Cerebellar cortex (tissue), 1 donor: ENCODE measurements at places on chromosomes 3 and 15.
A peak's percentile ranks its signal among the peaks of the same experiment; 100 is the strongest.

DNA sequence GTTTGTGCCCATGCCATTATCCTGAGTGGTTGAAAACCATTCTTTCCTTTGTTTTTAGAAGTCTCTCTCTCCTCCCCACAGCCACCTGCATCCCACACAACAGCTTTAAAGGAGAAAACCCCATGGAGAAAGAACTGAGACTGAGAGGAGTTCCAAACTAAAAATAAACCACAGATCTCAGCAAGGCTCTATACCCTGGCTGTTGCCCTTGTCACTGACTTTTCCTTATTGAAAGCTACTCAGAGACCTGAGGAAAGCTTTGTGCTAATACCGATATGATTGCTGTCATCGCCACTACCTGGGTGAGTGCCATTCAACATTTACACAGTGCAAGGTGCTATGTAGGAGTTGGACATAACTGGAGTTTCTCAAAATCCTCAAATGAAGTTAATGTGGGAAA is 55.5 kb upstream of the RASGRP1 start:
- DNase-seq, result peak; percentile 79

GRCh38 chr3:141257961-141258360 is 26.3 kb downstream of the PXYLP1 start:
- DNase-seq, result no peak

GRCh38 chr3:152518346-152518745 is 249.6 kb downstream of the MBNL1 start:
- DNase-seq, result no peak

DNA sequence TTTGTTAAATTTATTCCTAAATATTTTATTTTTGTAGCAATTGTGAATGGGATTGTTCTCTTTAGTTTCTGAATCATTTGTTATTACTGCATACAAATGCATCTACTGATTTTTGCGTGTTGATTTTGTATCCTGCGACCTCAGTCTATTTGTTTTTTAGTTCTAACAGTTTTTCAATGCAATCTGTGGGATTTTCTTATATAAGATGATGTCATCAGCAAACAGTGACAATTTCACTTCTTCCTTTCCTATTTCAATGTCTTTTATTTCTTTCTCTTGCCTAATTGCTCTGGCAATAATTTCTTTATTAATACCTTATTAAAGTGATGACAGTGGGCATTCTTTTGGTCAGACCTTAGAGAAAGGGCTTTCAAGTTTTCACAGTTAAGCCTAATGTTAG is 48.0 kb upstream of the CBLB start:
- DNase-seq, result no peak

DNA sequence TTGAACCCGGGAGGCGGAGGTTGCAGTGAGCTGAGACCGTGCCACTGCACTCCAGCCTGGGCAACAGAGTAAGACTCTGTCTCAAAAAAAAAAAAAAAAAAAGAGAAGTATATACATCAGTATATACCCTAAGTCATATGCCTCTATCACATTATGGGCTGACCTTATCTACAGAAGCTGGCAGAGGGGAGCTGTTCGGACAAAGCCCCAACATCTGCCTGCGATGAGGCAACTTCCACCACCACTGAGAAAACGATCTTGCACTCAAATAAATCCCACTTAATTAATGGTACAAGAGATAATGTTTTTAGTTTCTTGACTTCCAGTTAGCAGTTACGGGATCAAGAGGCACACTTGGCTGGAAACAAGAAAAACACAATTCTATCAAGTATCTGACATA is 2.2 kb downstream of the GLT8D1 start:
- DNase-seq, result no peak

- no peak for DNase-seq
Observed at GRCh38 chr3:26368312-26368711, 254.3 kb upstream of the LRRC3B start.

GRCh38 chr3:141087076-141087777 is 36.1 kb downstream of the SPSB4 start:
- DNase-seq, result no peak

- no peak for DNase-seq
Observed at GRCh38 chr3:161413855-161414210, 42.5 kb upstream of the SPTSSB start.

- DNase-seq, result no peak
Observed at GRCh38 chr3:21509731-21510470, 241.1 kb downstream of the ZNF385D start.

GRCh38 chr15:57259568-57260040 is 116.7 kb upstream of the CGNL1 start:
- no peak for DNase-seq

DNA sequence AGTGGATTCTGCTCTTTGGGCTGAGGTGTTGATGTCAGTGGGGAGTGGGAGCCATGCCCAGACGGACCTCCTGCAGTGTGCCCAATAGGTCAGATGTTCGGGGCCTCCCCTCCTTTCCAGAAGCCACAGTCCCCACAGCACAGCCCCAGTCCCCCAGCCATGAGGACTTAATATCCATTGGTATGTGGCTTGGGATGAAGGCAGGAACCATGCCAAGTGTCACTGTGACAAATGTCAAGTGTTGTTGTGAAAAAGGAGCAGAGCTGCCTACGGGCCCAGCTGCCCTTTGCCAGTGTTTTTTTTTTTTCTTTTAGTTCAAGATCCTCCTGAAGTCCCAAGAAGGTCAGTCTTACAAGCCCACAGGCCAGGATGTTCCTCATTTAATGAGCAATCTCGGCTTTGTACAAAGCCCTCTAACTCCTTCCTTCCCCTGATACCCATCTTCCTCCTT is 12.2 kb downstream of the SEMA3G start:
- no peak for DNase-seq

- DNase-seq, result no peak
Observed at GRCh38 chr3:11622586-11623550, 20.8 kb downstream of the VGLL4 start.

GRCh38 chr3:141441381-141442364 is 45.2 kb upstream of the RASA2 start:
- DNase-seq, result peak; percentile 43

DNA sequence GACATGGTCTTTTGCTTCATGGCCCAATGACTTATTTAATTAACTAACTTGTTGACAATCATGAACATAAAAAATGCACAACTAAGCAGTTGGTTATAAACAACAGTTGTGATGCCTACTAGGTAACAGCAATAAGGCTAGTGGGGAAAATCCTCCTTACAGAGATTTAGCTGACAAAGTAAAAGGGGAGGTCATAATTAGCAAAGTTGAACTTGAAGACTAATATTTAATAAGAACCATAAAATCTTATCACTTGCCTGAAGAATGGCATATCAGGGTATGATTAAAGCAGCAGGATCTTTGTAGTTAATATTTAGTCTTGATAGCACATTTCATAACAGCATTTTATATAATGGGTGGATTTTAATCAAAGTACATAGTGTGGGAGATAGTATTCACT is 84.2 kb downstream of the MME start:
- DNase-seq, result no peak

GRCh38 chr15:99592145-99592791 is 26.5 kb downstream of the MEF2A start:
- no peak for DNase-seq

- no peak for DNase-seq
Observed at GRCh38 chr3:11624161-11624560, 19.6 kb downstream of the VGLL4 start.

DNA sequence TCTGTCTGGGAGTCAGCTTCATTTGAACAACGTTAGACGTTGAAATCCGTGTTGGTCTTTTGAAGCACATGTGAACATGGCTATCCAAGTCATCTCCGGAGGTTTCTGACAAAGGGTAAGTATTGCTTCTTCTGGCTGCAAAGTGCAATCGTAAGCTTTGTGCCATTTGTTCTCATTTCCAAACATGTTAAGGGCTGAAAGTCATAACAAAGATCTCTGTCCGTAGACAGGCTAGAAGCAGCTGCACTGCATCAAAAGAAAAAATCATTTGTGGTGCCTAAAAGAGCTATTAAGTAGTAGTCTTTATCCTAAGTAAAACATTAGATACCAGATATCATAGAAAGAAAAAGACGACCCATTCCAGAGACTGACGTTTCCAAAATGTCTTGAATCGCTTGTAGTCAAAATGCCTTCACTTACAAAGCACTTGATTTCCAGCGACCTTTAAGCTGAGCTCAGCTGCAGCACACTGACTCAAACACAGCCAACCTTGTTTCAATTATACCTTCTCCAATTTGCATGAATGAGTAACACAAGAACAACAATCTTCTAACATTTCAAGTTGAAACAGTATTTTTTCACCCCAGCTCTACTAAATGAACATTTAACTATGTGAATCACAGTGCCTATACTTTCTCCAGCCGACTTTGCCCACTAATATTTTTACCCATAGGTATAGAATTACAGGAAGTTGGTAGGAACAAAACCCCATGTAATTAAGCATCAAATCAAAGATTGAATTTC is 76.6 kb downstream of the NEDD4 start:
- no peak for DNase-seq

GRCh38 chr15:76032046-76032445 is 19.8 kb upstream of the NRG4 start:
- no peak for DNase-seq

DNA sequence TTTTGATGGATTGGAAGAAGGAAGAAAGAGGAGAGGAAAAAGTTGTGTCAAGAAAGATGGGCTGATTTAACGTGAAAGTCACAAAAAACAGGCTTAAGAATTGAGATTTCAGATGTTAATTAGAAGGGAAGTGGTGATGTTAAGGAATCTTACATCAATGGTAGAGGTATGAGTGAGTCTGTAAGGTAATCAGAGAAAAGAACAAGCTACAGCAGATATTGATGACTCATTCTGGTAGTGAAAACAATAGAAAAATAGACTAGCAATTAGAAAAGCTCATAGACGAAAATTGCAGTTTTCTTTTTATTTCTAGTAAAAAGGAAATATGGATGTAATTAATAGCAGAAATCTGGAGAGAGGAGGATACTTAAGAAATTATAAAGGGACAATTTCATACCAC is 559.6 kb downstream of the MCTP2 start:
- no peak for DNase-seq

GRCh38 chr3:138941259-138941885 is 5.6 kb downstream of the FOXL2 start:
- DNase-seq, result peak; percentile 35

DNA sequence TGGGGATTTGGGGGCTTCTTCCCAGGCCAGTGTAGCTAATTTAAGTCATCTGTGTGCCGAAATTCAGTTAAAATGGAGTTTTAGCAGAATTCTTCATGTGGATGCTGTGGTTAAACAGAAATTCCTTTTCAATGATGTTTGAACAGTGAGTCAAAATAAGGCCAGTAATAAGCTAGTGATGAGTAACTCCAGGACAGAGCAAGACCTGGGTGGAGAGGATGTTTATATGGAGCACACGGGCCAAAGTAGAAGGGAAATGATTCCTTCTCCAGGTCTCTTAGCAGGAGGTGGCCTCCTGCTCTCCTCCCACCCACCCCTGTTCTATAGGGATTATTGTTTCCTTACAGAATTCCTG is 31.9 kb upstream of the UACA start:
- DNase-seq, result no peak

DNA sequence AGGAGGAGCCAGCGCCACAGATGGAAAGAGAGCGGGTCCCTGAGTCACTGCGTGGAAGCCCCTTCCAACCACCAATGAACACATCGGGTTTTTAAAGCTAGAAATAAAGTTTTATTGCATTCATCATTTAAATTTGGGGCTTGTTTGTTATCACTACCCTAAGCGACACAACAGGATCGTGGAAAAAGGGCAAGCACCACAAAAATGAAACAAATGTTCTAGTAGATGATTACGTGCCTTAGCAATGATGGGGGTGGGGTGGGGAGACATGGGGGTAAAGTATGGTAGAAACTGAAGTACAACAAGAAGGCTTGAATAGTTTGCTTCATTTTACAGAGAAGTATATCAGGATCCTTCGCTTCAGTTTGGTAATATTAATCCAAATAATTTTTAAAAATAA is 221.6 kb upstream of the ATP10A start:
- DNase-seq, result peak; percentile 25

DNA sequence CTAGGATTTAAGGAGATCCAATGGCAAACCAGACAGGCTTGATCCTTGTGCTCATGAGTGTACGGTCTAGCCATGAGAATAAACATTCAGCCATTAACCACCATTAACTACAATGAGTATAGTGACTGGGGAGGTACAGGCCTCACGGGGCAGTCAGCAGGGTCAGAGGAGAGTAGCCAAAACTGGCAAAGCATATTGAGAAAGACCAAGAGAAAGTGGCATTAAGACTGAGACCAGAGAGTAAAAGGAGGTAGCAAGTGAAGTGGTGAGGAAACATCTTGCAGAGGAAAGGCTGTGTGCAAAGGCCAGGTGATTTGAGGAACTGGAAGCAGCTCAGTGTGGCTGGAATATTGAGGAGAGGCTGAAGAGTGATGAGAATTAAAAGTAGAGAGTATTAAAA is 407.2 kb upstream of the LMCD1 start:
- DNase-seq, result no peak

- no peak for DNase-seq
Observed at GRCh38 chr3:61789861-61790260, 228.5 kb downstream of the PTPRG start.

DNA sequence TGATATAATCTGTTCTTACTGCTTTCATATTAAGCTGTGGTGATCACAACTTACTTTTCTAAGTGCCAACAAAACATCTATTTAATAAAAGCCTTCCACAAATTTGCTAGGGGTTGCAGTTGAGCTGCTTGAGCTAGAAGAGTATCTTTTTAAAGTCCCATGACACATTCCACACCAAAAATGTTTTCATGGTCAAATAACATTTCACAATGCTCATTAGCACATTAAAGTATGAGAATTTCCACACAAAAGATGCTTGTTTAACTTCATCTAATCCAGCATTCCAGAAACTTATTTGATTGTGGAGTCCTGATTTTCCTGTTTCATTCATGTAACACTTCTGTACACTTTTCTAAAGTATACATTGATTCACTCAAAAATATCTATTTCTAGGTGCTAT is 876.1 kb upstream of the CFAP20DC start:
- no peak for DNase-seq

DNA sequence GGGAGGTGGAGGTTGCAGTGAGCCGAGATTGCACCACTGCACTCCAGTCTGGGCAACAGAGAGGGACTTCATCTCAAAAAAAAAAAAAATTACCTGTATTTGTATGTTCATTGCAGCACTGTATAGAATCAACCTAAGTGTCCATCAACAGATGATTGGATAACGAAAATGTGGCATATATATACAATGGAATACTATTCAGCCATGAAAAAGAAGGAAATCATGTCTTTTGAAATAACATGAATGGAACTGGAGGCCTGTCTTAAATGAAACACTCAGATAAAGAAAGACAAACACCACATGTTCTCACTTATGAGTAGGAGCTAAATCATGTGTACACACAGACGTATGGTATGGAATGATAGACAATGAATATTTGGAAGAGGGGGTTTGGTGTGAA is 59.4 kb upstream of the MEF2A start:
- no peak for DNase-seq
